Gastroesophageal sphincter (tissue), 4 donors: ENCODE measurements at places on chromosomes 7 and 10.

GRCh38 chr10:110892602-110893288 lies 21.0 kb downstream of the PDCD4 start:
- no peak for ATAC-seq

DNA sequence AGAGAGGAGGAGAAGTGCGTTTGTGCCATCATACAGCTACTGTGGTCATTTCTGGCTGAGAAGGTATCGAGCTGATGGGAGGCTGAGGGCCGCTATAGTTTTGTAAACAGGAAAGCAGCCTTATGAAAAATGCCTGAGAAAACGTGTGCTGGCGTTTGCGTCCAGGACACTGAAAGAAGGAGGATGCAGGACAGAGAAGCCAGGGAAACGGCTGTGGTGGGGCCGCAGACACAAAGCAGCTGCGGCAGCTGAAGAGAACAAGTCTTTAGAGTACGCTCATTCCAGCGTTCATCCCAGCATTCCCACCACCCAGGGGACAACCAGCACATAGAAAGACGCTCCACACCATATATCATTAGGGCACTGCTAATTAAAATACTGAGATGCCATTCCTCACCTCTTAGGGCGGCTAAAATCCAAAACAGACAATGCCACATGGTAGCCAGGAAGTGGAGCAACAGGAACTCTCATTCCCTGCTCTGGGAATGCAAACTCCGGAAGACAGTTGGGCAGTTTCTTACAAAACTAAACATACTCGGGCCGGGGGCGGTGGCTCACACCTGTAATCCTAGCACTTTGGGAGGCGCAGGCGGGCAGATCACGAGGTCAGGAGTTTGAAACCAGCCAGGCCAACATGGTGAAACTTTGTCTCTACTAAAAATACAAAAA lies 18.4 kb downstream of the GNA12 start:
- no peak for ATAC-seq

GRCh38 chr10:77909021-77909748 lies 17.4 kb downstream of the DLG5 start:
- no peak for ATAC-seq

DNA sequence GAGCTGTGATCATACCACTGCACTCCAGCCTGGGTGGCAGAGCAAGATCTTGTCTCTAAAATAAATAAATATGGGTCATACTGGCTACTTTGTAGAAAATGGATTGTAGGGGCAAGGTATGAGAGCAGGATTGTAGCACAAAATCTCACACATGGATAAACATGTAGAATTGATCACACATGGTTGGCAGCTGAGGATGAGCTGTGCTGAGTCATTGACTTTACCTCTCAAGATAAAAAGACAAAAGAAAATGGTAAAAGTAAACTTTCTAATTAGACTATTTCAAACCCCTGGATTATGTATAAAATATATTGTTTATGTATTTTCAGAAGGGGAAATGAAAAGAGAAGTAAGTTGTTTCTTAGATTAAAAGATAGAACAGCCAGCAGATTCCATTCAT lies 69.3 kb downstream of the APBB1IP start:
- no peak for ATAC-seq

GRCh38 chr7:66886152-66886551 lies 34.9 kb upstream of the TMEM248 start:
- no peak for ATAC-seq

- peak; percentile 17 for ATAC-seq
These were observed 329 bp downstream of the NOLC1 start for GRCh38 chr10:102152545-102152890.

GRCh38 chr10:117175215-117175900 lies 21.9 kb upstream of the KCNK18 start:
- ATAC-seq = peak; percentile 20

DNA sequence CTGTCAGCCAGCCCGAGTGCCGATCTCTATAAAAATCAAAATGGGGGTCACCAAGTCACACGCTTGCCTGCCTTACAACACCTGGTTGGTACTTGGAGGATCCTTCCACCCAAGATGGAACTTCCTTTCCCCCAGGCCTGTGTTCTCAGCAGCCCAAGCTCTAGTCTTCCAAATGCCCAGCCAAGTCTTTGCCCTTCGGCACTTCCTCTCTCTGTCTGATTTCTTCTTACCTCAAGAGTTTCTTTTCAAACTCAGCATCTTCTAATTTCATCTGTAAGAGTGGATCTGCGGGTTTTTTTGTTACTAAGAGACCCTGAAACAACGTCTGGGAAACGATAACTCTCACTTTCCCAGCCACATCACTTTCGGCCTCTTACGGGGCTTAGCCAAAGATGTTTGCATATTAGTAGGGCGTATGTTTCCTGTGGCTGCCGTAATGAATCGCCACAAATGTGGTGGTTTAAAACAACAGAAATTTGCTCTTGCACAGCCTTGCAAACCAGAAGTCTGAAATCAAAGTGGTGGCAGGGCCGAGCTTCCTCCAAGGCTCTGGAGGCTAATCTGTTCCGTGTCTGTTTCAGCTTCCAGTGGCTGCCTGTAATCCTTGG lies 219.9 kb downstream of the TCF7L2 start:
- no peak for ATAC-seq

DNA sequence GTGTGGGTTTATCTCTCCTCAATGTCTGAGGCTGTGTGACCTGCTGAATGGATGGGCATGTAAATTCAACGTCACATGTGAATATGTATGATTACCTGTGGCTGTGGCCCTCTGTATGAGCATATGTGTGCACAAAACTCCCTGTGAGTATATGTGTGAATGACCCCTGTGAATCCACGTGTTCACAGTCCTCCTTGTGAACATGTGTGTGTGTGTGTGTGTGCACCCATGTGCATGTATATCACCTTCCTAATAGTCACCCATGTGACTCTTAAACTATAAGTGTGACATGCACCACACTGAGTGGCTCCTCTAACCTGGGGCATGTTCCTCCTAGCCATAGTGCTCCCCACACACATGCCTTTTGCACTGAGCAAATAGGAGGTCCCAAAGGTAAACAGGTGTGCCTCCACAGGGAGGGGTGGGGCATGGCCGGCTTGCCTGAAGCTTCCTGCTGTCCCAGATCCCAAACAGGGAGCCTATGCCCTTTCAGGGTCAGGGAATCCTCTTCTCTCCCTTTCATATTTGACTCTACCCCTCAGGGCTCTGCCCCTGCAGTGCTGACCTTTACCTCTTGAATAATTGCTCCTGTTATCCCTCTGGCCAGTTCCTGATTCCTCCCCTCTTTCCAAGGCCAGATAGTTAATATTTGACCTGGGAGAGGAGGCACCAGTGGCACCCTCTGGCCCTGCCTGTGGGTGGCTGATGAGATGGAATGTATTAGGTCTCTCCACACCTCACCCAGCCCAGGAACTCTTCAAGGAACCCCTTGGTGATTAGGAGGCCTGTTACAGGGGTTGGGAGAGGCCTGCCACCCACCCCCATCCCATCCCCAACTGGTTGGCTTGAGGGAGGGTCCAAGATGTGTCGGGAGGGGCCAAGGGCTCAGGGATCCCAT lies 1.9 kb downstream of the SEMA4G start:
- no peak for ATAC-seq

DNA sequence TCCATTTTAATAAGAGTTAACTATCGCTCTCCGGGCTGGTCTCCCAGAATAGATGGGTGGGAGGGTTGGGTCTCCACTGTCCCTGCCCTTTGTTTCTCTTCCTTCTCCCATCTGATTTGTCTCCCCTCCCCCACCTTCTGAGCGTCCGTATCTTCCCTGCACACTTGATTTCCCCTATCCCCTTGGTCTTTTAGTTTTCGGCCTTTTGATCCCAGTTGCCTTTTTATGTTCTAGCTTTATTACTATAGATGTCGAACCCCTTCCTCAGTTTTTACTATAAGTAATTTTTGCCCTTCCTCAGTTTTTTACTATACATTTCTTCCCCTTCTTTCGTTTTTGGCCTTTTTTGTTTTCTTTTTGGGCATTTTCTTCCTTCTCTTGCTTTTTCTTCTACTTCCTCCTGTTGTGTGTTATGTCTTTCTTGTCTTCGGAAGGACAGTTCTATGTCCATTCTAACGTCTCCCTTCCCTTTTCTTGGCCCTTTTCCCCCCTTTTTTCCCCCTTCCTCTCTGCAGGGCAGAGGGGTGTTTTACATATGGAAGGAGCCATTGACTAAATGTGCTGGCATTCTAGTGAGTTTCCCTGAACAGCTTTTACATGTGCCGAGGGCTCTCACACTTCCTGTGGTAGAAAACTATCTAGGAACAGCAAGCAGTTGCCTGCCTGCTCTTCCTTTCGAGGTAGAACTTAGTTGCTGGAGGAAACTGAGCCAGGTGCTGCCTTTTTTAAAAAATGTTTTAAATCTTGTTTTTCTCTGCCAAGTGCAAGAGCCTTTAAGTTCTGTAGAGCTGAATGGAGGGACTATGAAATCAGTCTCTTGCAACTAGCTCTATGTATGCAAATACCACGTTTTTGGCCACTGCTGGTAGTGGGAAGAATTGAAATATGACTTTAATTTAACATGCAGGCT lies 2.8 kb downstream of the TET1 start:
- ATAC-seq = no peak

DNA sequence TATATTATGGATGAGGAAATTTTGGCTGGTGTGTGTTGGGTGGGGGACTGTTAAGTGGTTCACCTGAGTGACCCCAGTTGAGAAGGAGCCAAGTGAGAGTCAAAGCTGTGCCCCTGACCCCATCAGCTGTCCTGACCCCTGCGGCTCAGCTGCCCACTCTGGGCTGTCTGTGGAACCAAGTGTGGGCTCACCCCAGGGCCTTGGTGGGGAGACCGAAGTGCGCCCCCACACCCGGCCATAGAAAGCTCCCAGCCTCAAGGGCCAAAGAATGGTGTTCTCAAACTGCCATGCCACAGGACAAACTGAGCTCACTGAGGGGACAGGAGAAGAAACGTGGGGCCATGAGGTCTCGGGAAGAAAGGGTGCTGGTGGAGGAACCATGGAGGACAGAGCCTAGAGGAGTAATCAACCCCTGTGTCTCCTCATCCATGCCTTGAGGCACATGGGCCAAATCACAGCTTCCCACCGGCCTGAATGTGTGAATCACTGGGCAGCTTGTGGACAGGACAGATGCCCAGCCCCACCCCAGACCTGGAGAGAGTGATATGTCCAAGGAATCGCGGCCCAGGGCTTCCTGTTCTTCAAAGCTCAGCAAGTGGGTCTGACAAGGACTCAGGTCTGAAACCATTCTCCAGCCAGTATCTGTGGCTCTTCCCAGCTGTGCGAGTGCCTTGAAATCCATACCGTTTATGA lies 86.2 kb upstream of the CACUL1 start:
- ATAC-seq = no peak

- ATAC-seq = no peak
These were observed 2.5 kb downstream of the ENTPD1 start for GRCh38 chr10:95758351-95759025.

- ATAC-seq = no peak
These were observed 5.0 kb upstream of the FAM20C start for GRCh38 chr7:187227-187927.

GRCh38 chr7:112360681-112361080 lies 89.6 kb upstream of the IFRD1 start:
- ATAC-seq = no peak

DNA sequence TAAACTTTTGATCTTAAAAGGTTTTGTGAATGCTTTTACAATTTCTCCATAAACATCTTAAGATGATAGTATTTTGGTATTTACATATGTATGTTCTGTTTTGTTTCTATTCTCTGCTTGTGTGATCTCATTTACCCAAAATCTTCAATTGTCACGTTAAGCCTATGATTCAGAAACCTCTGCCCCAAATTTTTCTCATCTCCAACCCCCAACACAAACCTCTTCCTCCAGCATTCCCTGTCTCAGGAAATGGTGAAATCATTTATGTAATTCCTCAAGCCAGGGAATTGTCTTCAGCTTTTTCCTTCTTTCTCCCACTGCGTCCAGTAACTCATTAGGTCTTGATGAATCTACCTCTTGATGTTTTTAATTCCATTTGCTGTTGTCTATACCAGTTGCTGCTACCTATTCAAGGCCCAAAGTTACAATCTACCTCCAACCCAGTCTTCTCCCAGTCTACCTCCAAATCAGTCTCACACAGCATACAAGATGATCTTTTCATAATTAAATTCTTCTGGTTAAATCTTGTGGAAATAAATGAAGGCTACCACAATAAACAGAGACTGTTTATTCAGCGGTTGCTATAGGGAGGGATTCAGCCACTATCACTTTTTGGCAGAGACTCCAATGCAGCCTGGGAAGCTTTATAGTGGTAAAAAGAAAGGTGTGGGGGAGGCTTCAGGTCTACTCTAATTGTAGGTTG lies 5.8 kb downstream of the CFAP69 start:
- ATAC-seq = peak; percentile 52

GRCh38 chr10:102712843-102713538 lies 1.2 kb downstream of the ARL3 start:
- ATAC-seq = no peak

- ATAC-seq = peak; percentile 62
These were observed 5.5 kb downstream of the ANXA11 start for GRCh38 chr10:80199828-80200227.

DNA sequence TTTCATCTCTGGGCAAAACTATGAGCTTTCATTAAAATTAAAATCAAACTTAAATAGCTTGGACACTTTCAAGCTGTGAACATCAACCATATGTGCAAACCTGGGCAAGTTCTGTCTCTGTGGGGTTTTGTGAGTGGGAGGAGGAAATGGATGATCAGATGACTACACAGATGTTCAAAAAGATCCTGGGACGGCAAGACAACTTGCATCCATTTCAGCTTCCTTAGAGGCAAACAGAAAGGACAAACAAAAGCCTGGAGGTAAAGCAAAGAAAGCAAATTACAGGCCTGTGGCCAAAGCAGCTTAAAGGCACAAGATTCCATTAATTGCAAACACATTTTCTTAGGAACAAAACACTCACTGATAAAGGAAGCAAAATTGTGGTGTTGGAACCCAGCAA lies 222.2 kb downstream of the NEBL start:
- ATAC-seq = no peak

DNA sequence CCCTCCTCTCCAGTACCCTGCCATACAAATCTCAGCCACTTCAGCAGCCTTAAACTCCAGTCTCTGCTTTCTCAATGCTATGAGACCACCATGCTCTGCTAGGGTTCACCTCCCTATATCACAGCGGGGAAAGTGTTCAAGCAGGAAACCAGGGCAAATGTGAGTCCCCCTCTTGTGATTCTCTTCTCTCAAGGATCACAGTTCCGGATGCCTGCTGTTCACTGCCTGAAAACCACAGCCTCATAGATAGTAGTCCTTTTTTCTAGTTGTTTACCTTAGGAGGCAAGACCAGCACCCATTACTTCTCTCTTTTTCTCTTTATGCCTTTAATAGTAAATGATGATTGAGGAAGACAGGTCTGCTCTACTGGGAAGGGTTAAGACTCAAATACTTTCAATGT lies 100.8 kb downstream of the SGMS1 start:
- ATAC-seq = no peak

- no peak for ATAC-seq
These were observed 5.7 kb downstream of the C10orf67 start for GRCh38 chr10:23338886-23339285.

- peak; percentile 48 for ATAC-seq
These were observed 37.0 kb upstream of the PDCD4 start for GRCh38 chr10:110834629-110835301.

- ATAC-seq = no peak
These were observed 116.3 kb upstream of the PPP2R2D start for GRCh38 chr10:131784363-131785120.

GRCh38 chr10:131708225-131708880 lies 192.5 kb upstream of the PPP2R2D start:
- ATAC-seq = no peak

- ATAC-seq = peak; percentile 75
These were observed 433.6 kb downstream of the ACTR3B start for GRCh38 chr7:153193144-153193595.
